ENCODE measurements at places on chromosomes 2 and 18.

GRCh38 chr2:20400787-20401488 lies 45.9 kb upstream of the RHOB start:
- no peak for DNase-seq

DNA sequence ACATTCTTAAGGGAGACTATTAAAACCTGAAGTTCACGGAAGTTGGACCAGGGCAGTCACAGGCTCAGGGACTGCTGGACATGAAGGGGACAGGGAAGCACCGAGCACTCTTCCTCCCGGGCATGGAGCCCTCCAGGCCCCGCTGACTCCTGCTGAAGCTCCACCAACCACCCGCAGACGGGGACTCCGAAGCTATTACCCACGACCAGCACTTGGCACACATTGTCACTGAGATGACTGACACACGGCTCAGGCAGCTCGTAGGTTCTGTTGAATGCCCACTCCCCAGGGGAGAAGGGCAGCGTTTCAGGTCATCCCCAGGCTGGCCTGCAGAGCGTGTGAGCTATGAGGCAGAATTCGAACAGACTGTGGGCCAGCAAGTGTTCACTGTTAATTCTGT lies 234.8 kb downstream of the NDUFA10 start:
- DNase-seq: no peak

- peak; percentile 15 for DNase-seq
These were observed 115.3 kb upstream of the SCN7A start for GRCh38 chr2:166609183-166609959.

DNA sequence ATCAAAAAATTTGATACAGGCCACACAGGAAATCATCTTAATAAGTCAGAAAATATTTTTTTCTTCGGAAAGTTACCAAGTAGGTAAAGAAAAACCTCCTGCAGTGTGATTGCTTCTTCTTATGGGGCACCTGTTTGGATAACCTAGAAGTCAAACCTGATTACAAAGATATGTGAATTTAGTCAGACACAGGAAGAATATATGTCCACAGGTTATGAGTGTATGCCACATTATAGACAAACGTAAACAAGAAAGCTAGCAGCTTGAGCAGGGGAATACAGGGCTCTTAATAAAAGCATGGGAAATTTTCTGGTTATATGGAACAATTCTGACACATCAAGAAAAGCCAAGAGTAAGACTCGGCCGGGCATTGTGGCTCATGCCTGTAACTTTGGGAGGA lies 35.8 kb upstream of the MTCL1 start:
- no peak for DNase-seq

GRCh38 chr2:165700531-165700930 lies 93.5 kb downstream of the GALNT3 start:
- DNase-seq: no peak

GRCh38 chr2:187506416-187506815 lies 47.8 kb downstream of the TFPI start:
- no peak for DNase-seq

- DNase-seq: no peak
These were observed 12.5 kb downstream of the PRKAG3 start for GRCh38 chr2:218819093-218819492.

- no peak for DNase-seq
These were observed 30.9 kb downstream of the NOL10 start for GRCh38 chr2:10658914-10659257.

GRCh38 chr2:2974982-2975381 lies 402.6 kb downstream of the EIPR1 start:
- no peak for DNase-seq

GRCh38 chr2:240765007-240765406 lies 55.0 kb downstream of the KIF1A start:
- no peak for DNase-seq

GRCh38 chr2:191150600-191151330 lies at the start of gene STAT4:
Gene STAT4, minus strand, starts transcription at chr2:191150994. Its CDS starts 2,791 bp downstream, at chr2:191148203.
- DNase-seq: peak; percentile 78

GRCh38 chr2:29223851-29224692 lies 108.9 kb downstream of the CLIP4 start:
- DNase-seq: peak; percentile 57

- DNase-seq: no peak
These were observed 62.5 kb downstream of the CENPO start for GRCh38 chr2:24855726-24856125.

GRCh38 chr18:37836071-37836970 lies 270.7 kb upstream of the CELF4 start:
- DNase-seq: no peak

DNA sequence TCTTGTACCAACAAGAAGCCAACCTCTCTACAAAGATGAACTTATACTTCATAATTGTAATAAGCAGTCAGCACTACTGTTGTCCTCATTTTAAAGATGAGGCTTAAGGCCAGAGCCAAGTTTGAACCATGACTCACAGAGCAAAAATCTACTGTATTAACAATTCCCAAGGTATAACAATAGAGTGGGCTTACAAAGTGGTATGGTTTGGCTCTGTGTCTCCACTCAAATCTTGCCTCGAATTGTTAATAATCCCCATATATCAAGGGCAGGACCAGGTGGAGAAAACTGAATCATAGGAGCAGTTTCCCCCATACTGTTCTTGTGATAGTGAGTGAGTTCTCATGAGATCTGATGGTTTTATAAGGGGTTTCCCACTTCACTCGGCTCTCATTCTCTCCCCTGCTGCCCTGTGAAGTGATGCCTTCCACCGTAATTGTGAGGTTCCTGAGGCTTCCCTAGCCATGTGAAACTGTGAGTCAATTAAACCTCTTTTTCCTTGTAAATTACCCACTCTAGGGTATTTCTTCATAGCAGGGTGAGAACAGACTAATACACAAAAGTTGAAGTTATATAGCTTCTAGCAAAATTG lies 19.5 kb downstream of the MRPL44 start:
- no peak for DNase-seq

- DNase-seq: no peak
These were observed 66.6 kb downstream of the MYO3B start for GRCh38 chr2:170244555-170244954.

GRCh38 chr2:174490051-174490450 lies 3.2 kb upstream of the GPR155 start:
- DNase-seq: no peak

DNA sequence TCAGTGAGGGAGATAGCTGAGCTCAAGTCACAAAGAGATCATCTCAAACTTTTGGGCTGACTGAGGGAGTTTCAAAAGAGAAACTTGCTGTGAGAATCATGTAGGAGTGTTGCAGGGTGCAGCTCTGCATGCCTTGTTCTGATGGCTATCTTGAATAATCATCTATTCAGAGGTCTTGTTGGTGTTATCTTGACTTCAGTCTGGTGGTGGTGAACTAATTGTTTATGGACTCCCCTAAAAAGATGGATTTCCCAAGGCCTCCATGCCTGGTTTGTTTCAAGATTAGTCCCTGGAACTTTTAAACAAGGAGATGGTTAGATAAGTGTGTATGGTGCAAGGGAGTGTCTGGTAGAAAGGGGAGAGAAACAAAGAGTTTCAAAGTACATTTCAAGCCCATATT lies 29.8 kb downstream of the SLC39A6 start:
- peak; percentile 31 for DNase-seq

GRCh38 chr2:62302631-62303435 lies 106.9 kb downstream of the B3GNT2 start:
- no peak for DNase-seq

- DNase-seq: no peak
These were observed 8.4 kb downstream of the KIF1A start for GRCh38 chr2:240811346-240812300.

- peak; percentile 50 for DNase-seq
These were observed 49.9 kb upstream of the CALCRL start for GRCh38 chr2:187497858-187498463.

DNA sequence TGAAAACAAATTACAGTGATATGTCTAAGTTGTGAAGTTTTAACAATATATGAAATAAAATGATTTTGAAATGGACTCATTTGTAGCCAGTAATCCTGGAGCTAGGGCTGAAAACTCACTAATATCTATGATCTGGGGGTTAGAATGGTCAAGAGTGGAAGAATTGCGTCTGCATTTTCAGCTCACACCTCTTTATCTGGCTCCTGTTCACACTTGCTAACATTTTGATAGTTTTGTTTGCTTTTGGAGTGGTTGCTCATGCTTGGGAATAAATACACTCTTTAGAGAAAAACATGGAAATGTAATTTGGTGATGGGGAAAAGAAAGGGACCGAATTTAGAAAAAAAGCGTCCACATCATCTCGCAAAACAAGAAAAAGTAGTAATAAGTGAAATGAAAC lies 30.7 kb downstream of the UBE2F start:
- no peak for DNase-seq

GRCh38 chr18:48106976-48107781 lies 176.7 kb upstream of the SMAD2 start:
- no peak for DNase-seq

DNA sequence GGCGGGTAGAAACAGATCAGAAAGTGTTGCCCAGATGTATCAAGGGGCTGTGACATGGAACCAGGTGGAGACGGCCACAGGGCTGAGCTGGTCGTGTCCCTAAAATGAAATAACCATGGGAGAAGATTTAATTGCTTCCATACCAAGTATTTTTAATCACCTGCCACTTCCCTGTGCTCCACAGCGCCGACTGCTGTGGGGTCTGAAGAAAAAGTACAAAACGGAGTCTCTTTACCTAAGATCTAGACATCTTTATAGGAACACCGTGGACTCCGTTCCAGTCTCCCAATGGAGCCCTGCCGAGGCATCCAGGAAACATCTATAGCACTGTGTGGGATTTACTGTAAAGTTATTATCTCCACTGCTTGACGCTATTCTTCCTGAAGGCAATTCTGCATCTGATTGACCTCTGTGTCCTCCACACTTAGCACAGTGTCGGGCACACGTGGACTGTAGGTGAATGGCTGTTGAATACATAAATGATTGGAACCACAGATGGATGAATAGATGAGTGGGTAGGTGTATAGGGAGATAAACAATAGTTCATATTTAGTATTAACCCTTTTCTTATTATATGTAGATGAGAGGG lies 21.6 kb upstream of the GYPC start:
- DNase-seq: peak; percentile 67

GRCh38 chr2:54247115-54247514 lies 8.9 kb downstream of the TSPYL6 start:
- no peak for DNase-seq

DNA sequence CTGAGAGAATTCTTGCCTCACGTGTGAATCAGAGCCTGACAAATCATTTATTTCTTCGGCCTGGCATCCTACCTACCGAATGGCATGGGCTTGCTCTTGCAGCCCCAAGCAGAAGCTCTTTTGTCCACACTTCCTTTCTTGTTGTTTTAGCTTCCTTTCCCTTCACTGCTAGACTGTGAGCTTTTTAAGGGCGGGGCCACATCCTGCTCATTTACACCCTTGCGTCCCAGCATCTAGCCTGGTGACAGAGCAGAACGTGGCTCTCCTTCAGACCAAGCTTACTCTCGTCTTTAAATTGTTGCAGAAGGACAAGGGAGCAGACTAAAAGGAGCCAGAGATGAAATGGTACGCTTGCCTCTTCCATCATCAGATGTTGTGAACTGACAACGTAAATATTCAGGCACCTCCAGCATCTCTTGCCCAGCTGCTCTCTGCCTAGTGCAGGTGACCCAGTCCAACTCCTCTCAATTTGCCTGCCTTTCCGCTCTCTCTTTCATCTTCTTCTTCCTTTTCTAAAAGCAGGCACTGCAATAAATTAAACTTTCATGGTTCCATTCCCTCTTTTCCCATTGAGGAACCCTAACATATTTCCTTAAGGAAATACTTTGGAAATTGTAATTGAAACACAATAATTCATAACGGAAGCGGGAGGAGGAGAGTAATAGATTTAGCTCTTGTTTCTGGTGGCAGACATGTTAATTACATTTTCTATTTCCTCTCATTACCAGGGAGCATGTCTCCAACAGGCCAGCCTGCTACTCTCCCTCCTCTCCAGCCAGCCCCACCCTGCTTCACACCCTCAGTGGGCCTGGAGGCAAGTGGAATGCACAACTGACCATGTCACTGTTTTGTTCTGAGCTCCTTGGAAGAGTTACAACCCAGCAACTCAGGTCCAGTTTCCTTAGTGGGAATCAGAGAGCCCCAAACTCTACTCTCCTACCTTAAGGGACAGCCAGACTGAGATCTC lies 228.1 kb upstream of the TRIB2 start:
- peak; percentile 49 for DNase-seq

DNA sequence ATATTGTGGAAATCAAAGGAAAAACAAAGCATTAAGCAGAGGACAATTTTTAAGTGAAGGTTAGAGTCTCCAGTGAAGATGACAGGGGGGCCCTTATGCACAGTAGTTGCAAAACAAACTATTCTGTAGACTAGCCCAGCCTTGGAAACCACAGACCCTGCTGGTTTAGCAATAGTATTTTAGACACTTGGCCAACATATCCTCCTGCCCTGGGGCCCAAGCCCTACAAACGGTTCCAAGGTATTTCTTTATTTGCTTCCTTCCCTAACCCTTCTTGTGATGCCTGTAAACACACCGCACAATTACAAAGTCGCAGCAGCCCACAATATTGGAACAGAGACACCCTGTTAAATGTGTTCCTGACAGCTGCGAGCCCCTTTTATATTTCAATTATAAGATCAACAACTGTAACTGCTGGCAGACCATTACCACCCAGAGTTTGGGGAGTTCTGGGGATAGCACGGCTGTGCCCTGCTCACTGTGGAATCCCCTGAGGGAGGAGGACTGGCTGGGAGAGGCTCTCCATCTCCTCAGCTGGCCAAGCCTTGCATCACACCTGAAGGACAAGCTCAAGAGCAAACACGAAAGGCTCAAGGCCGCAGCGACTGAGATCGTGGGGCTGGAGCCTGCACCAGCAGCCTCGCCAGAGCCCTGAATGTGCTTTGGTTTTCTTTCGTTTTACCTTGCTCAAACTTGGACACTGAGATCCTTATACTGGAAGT lies 282.2 kb upstream of the ATP5MC3 start:
- peak; percentile 75 for DNase-seq

- DNase-seq: no peak
These were observed 190.4 kb upstream of the LRRTM4 start for GRCh38 chr2:77712601-77713000.

DNA sequence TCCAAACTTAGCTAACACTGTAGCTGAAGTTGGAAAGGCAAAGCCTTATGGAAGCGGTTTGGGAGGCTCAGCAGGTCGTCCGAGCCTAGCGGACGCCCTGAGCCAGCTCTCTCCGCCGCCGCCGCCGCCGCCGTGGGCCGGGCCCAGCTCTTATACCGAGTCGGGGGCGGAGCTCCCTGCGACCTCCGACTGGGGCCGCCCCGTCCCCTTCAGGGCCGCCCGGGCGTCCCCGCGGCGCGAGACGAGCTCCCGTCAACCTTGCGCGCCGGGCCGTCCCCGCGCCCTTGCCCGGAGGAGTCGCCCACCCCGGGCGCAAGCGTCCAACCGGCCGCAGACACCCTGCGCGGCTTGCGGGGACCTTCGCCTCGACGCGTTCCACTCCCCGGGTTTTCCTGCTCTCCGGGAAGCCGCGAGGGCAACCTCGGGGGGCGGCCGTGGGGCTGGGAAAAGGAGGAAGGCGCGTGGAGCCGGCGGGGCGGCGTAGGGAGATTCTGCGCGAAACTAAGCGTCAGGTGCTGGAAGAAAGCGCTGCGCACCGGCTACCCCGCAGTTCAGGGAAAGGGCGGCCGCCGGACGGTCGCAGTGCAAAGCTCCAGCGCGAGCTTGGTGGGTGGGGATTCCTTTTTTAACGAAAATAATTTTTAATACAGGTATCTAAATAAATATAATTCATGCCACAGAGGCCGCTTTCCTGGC lies at the start of gene SLC40A1:
TSS of gene SLC40A1 (minus strand) at position 129 of the 696 bp plus-strand sequence. CDS start 326 bp downstream, outside the sequence.
- peak; percentile 95 for DNase-seq

- peak; percentile 39 for DNase-seq
These were observed 329.9 kb downstream of the TRIB2 start for GRCh38 chr2:13046557-13047165.

Data from hematopoietic multipotent progenitor cell treated with erythropoietin and hydrocortisone succinate and interleukin-3 and kit ligand, for 4 days (in vitro differentiated cells).